ENCODE measurements at places on chromosomes 7 and 10. TPM values are rescaled to one million over a fixed set of nuclear protein-coding genes. Genes with fewer than 3 reads are reported as not detected.

Gene FGFBP3
- not detected for total RNA-seq

Gene NKX2-3
- total RNA-seq, result not detected

Gene PRPS1L1
- not detected for total RNA-seq

Gene TUBB8
- not detected for total RNA-seq

Gene CYP2E1
- 0.99 TPM for total RNA-seq

Gene ZNF22
- total RNA-seq, result 15.5 TPM

Gene VAX1
- not detected for total RNA-seq

Gene PTPRZ1
- not detected for total RNA-seq

Gene WDR86
- total RNA-seq, result not detected

Gene AKR1D1
- not detected for total RNA-seq

Gene STK17A
- total RNA-seq, result 111 TPM

GRCh38 chr10:11298116-11298515 is 280.4 kb downstream of the CELF2 start:
- peak; percentile 20 for DNase-seq

DNA sequence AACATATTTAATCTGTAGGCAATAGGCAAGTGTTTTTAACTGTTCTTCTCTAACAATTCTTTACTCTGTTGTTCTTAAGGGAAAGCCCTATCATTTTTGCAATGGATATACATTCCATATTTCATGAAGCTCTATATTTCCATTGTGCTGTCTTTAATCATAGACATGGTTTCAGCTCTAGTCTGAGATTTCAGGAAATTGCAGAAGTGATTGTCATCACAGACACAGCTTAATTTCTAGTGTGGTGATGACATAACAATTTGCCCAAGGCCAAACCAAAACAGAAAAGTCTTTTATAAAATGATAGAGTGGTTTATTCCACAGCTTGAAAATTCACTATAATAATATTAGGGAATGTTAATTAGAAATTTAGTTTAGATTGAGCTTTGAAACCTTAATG is 494.1 kb upstream of the SEMA3A start:
- no peak for DNase-seq

DNA sequence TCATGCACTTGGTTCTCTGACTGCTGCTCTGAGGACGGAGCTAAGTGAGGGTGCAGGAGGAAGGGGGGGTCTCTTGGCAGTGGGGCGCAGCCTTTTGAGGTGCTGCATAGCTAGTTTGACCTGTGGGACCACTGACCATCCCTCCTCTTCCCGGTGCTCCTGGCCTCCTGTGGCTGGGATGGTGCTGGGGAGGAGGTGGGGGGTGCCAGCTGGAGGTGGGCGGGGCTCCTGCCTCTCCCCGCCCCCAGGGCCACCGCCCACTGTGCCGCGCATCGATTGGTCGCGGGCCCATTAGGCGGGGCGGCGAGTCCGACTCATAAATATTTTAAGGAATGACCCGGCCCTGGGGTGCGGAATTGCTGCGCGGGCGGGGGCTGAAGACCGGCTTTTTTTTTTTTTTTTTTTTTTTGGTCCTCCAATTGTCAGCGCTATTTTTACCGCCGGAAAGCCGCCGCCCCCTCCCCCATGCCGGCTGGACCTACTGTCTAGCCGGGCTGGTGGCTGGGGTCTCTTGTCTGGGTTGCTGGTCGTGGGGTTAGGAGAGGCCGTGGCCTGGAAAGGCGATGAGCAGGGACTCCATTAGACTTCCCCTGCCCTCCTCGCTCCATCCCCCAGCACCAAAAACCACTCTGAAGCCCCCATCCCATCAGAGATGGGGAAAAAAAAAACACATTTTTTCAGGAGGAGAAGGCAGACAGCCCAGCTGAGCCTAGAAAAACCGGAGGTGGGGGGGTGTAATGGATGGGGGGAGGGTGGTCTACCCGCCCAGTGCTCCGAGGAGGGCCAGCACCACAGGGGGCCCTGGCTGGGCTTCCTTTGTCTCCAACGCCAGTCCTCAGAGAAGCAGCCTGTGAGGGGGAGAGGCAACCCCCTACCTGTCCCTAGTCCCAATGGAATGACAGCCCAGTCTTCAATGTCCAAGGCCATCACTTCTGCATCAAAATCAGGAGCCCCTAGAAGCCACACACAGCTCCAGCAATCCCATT is 6.4 kb downstream of the SH2B2 start:
- no peak for DNase-seq

GRCh38 chr10:93752761-93753160 is 5.0 kb upstream of the LGI1 start:
- no peak for DNase-seq

- DNase-seq, result no peak
These were observed 124.5 kb downstream of the CXCL12 start for GRCh38 chr10:44260286-44260928.

GRCh38 chr10:70324951-70325781 is 41.4 kb upstream of the NPFFR1 start:
- no peak for DNase-seq

GRCh38 chr7:107551936-107552335 is 11.8 kb downstream of the COG5 start:
- DNase-seq, result no peak

DNA sequence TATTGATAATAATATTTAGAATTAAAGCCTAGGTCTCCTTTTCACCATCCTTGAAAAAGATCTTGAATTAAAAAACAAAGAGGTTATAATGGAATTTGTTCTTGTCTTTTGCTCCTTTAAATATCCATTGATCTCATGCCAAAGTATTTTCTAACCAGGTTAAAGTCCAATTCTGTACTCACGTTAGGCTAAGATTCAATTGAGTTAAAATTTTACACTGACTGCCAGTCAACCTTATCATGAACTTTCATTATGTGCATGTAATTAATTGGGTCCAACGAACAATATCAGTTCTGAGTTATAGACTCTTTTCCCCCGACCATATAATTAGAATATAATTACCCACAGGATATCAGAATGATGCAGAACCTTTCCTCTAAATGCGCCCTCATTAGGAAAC is 266.6 kb downstream of the DGKB start:
- no peak for DNase-seq

GRCh38 chr7:101466871-101467270 is 104.2 kb downstream of the COL26A1 start:
- DNase-seq, result peak; percentile 32

DNA sequence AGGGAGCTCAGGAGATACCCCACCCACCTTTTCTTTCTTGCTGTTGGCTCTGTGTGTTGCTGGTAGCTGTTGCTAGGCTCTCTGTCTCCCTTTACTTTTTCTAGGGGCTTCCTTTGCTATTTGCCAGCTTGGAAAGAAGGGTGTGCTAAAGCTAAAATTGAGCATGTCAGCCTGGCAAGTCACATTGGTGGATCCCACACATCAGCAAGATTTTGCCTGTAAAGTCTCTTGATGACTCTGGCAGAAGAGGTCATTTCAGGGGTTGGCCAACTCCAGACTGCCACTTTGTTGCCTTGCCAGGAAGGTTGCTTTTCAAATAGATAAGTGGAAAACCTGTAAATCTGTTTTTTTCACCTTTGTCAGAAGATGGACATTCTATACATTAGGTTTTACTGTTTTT is 9.9 kb downstream of the CCNY start:
- no peak for DNase-seq

DNA sequence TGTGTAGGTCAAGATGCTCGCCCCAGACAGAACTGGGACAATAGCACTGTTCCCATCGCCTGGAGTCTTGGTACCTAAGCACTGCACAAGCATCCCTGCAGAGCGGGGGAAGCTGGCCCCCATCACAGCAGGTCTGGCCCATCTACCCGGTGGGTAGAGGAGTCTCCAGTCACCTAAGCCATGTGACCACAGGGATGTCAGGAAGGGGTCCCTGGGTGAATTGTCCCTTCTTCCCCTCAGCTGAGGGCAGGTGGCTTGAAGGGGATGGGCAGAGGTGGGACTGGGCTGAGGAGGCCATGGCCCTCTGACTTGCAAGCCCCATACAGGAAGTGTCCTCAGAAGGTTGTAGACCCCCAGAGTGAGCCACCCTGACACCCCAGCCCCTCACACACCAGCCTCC is 39.7 kb downstream of the FRMPD2 start:
- DNase-seq, result no peak

- DNase-seq, result no peak
These were observed 14.2 kb upstream of the ADAM22 start for GRCh38 chr7:87919875-87920274.

DNA sequence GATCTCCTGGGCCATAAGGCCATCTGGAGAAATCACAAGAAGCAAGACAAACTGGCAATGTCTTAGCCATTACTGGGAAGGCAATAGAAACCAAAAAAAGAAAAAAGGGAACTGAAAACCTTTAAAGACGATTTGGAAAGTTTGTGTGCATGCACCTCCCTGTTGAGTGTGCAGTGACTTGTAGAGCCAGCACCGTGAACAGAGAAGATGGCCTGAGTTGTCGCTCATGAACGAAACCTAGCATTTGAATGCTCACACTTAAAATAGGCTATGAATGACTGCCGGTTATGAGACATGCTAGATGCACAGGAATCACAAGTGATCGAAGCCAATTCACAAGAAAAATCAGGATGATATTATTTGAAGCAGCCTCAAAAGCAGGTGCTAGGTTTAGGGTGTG is 151.3 kb upstream of the ADO start:
- no peak for DNase-seq

DNA sequence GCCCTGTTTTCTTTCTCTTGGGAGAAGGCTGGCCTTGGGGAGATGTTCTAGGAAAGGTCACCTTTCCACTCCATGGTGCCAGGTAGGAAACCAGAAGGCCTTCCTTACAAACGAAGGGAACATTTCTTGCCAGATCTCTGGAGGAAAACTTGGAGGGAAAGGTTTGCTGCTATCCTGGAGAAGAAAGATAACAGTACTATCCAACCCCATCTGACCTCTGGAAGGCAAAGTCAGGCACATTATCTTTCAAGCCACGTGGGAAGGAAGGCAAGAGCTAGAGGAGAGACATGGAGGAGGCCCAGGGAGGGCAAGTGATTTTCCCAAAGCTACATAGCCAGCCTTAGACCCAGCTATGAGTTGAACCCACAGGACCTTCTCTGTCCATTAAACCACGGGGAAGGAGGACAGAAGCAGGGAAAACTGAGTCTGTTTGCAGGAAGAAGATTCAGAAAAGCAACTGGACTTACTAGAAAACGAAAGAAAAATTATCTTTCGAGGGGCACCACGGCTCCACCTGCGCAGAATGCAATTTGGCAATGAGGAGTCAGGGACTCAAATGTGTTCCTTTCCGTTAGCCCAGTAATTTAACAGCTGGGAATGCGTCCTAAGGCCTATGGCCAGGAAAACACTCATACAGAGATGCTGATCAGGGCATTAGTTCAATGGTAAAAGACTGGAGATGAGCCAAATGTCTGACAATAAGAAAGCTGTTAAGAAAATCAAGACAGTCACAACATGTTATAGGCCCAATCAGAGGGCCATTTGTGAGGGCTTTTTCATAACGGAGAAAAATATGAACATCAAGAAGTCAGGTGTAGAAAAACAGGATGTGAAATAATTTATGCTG is 32.0 kb upstream of the PSAP start:
- peak; percentile 12 for DNase-seq

GRCh38 chr7:135644154-135644553 is 18.2 kb upstream of the STMP1 start:
- DNase-seq, result no peak

GRCh38 chr10:29730458-29730857 is 95.7 kb upstream of the SVIL start:
- peak; percentile 27 for DNase-seq

DNA sequence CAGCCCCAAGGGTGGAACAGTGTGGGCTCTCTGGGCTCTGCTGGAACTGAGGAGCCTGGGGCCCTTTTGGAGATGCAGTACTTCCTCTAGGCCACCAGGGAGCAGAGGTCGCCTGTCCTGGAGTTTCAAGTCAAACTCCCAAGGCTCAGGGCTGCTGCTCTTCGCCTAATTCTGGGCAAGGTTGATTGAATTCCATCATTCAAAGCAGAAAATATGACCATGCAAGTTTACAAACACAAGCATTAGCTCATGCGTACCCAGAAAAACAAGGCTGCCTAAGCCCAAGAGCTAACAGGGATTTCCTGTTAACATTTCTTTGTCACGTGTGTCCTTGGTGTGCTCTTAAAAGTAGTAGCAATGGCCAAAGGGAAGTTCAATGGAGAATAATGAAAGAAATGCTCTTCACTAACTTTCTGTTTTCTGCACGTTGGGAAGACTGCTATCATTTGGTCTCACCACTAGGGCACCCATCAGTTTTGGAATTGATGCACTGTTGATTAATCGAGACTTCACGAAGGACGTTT is 20.1 kb downstream of the LDB3 start:
- DNase-seq, result peak; percentile 45

DNA sequence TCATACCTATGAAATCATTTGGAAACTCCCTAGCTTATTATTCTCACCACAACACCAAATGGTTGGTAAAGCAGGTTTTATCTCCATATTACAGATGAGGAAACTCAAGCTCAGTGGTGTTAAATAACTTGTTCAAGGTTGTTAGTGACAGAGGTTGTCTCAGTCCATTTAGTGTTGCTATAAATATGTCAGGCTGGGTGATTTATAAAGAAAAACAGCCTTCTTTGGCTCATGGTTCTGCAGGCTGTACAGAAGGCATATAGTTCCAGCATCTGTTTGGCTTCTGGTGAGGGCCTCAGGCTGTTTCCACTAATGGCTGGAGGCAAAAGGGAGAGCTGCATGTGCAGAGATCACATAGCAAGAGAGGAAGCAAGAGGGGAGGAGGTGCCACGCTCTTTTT is 96.6 kb downstream of the ZNF438 start:
- no peak for DNase-seq

DNA sequence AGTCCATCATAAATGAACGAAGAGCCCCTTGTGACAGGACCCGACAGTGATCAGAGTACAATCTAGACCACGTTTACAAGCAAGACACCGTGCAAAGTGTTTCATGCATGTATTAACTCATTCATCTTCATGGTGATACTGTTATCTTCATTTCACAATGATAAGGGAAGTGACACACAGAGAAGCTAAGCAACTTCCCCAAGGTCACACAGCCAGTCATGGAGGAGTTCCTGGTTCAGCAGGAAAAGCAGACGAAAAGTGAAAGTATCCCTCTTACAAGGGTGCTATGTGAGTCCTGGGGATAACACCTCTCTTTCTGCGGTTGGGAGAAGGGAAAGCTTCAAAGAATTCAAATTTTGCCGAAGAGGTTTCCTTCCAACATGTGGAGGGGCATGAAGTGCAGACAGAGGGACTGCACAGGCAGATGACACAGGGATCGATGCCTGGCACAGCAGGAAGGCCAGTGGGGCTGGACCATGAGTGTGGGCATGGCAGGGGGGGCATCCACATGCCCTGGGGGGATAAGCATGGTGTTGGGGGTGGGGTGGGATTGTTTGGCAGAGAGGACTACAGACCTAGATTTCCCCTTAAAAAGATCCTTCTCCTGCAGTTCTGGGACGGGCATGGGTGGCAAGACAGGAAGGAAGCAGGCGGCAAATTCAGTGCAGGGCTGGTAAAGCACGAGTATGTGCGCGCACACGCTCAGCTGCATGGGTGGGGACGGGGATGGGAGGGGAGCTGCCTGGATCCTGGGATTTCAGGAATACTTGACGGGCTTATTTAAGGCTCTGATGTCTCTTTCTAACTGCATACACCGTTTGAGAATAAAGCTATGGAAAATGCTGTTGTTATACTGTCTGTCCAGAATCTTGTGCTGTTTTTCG is 33.5 kb upstream of the DDC start:
- no peak for DNase-seq

GRCh38 chr10:72204296-72204695 is 11.5 kb upstream of the ANAPC16 start:
- DNase-seq, result no peak

- no peak for DNase-seq
These were observed 158.1 kb upstream of the PLXDC2 start for GRCh38 chr10:19658131-19658530.

Data from MG63 (cell line).